ENCODE measurements at places on chromosomes 13 and 19.

GRCh38 chr19:46901701-46902401, 41.1 kb downstream of the ARHGAP35 start:
- DNase-seq: no peak

GRCh38 chr19:343941-344624, 513 bp downstream of the MIER2 start:
- DNase-seq: peak; percentile 17

GRCh38 chr13:51818781-51819511, 15.0 kb upstream of the DHRS12 start:
- DNase-seq: no peak

DNA sequence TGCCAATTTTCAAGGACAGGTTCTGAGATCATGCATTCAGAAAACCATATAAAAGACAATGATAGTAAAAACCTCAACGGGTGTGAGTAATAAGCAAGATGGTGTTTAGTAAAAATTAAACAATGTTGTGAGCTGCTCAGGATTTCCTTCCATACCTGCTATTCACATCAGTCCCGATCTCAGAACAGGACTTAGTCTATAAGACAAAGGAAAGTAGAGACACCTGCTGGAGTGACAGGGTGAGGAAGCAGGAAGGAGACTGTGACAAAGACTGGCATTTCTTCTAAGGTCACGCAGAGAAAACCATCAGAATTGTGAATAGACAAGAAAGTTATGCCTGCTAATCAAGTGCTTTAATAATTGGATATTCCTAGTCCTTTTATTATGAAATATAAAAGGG, 648.0 kb downstream of the DACH1 start:
- DNase-seq: no peak

GRCh38 chr13:82506805-82507414, 1375.4 kb downstream of the SLITRK1 start:
- no peak for DNase-seq

All from muscle of arm (tissue), 14 donors.